ENCODE measurements at places on chromosomes 6 and 20. TPM values are rescaled to one million over a fixed set of nuclear protein-coding genes. Genes with fewer than 3 reads are reported as not detected.
A peak's percentile ranks its signal among the peaks of the same experiment; 100 is the strongest.

C6orf52 gene
- 0.61 TPM for total RNA-seq

PNPLA1 gene
- total RNA-seq: not detected

POU3F2 gene
- not detected for total RNA-seq

CD40 gene
- total RNA-seq: 7.4 TPM

DNA sequence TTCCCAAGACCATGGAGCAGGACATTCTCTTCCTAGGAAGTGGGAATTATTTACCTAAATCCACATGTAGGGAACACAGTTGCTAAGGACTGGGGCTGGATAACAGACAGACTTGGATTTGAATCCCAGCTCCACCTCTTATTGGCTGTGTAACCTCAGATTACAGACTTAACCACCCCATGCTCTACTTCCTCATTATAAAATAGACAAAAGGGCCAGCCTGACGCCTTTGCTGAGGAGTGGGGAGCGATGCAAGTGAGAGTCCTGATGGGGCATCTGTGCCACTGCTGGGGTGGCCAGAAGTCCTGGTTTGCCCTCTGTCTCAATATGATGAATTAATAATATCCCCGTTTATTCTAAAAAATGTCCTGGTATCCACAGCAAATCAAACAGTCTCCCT is 46.8 kb downstream of the SPATA2 start:
- H3K4me3 ChIP-seq: no peak overlapping the region
- no peaks in the 10 kb centered on the region for H3K27me3 ChIP-seq
- H3K36me3 ChIP-seq: no peaks in the 10 kb centered on the region
- H3K4me1 ChIP-seq: peaks cover 16% of the 10 kb centered on the region
- DNase-seq: no peak

DNA sequence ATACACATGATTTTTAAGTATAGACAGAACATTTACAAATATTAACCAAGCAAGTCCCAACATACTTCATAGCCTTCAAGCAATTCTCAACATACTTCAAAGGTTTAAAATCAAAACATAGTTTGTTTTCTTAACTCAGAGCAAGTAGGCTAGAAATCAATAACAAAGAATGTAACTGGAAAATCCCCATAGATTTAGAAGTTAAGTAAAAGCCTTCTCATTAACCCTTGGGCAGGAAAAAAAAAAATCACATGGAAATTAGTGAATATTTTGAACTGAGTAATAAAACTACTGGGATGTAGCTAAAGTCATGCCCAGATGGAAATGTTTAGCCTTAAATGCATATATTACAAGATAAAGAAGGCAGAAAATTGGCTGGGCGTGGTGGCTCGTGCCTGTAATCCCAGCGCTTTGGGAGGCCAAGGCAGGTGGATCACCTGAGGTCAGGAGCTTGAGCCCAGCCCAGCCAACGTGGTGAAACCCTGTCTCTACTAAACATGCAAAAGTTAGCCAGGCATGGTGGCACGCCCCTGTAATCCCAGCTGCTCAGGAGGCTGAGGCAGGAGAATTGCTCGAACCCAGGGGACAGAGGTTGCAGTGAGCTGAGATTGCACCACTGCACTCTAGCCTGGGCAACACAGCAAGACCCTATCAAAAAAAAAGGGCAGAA is 316.1 kb downstream of the TAF4 start:
- H3K27ac ChIP-seq: no peak overlapping the region
- H3K4me1 ChIP-seq: no peaks in the 10 kb centered on the region
- H3K36me3 ChIP-seq: no peaks in the 10 kb centered on the region
- H3K27me3 ChIP-seq: peaks cover 2% of the 10 kb centered on the region
- no peak for DNase-seq

- no peaks in the 10 kb centered on the region for H3K4me1 ChIP-seq
- H3K27ac ChIP-seq: no peak overlapping the region
- no peak overlapping the region for H3K4me3 ChIP-seq
- no peak for DNase-seq
- no peaks in the 10 kb centered on the region for H3K36me3 ChIP-seq
- no peaks in the 10 kb centered on the region for H3K27me3 ChIP-seq
Measured at GRCh38 chr6:21342501-21342900, 251.1 kb upstream of the SOX4 start.

- peak; percentile 59 for DNase-seq
- H3K4me3 ChIP-seq: peak overlapping the region; percentile 94
- H3K4me1 ChIP-seq: peaks cover 31% of the 10 kb centered on the region
- H3K27ac ChIP-seq: peak overlapping the region; percentile 94
- no peaks in the 10 kb centered on the region for H3K27me3 ChIP-seq
Measured at GRCh38 chr6:53066077-53066417, 843 bp downstream of the FBXO9 start.
